ENCODE measurements at places on chromosomes 5 and 9.
A peak's percentile ranks its signal among the peaks of the same experiment; 100 is the strongest.

- DNase-seq, result no peak
These were observed 4.1 kb downstream of the HACD4 start for GRCh38 chr9:21027295-21027694.

DNA sequence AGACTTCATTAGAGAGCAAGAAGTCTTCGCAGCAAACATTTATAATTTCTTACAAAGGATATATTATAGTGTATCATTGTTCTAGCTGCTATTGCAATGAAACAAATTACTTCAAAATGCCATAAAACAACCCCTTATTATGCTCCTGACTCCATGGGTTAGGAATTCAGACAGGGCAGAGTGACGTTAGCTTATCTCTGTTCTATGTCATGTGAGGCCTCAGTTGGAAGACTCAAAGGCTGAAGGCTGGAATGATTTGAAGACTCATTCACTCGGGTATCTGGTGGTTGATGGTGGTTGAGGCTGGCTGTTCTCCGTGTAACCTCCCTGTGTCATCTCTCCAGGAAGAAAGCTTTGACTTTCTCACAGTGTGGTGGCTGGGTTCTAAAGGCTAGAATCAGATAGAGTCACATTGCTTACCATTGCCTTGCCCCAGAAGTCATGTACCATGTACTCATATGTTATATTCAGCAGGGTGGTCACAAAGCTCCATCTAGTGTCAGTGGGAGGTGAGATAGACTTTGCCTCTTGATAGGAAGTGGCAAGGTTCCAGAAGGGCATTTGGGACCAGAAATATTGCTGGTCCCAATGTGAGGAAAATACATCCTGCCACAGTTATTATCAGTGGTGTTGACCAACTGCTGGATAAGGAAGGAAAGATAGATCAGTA lies 226.9 kb downstream of the TMEM38B start:
- no peak for DNase-seq

- no peak for DNase-seq
These were observed 1495.2 kb upstream of the C9orf72 start for GRCh38 chr9:29068461-29068860.

DNA sequence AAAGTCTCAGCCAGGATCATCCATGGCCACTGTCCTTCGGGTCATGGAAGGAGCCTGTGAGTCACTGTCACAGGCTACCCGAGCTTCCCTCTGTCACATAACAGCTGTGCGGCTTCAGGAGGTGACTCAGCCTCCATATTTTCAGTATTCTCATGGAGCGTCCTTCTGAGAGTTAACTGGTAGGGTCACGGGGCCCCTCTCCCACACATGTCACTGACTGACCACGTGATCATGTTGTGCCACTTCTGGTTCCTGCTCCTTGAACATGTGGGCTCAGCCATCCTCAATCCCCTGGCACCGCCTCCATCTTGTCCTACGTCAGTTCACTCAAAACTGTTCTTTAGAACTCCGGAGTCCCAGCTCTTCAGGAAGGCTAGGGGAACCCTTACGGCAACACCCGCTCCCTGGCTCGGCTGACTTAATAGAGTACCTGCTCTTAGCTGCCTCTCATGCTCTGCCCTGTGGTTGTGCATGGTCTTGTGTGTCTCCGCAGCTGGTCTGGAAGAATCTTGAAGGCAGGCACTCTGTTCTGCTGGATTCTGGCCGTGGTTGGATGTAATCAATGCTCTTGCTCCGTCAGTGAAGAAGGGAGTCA lies 182.8 kb downstream of the ICE1 start:
- DNase-seq, result no peak

DNA sequence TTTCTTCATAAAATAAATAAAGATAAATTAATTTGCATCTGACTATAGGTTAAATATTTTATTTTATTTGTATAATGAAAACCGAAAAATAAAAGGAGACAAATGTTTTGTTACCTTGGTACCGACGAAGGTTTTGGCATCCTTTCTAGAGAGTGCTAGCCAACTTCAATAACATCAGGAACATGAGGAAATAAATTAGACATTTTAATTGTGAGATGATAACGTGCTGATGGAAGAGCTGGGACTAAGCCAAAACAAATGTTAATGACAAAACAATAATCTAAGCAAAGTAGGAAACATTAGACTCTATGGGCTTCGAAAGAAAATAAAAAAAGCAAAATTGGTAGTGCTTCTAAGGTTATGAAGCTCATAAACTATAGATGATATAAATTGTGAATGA lies 201.0 kb downstream of the IRX2 start:
- DNase-seq, result no peak

DNA sequence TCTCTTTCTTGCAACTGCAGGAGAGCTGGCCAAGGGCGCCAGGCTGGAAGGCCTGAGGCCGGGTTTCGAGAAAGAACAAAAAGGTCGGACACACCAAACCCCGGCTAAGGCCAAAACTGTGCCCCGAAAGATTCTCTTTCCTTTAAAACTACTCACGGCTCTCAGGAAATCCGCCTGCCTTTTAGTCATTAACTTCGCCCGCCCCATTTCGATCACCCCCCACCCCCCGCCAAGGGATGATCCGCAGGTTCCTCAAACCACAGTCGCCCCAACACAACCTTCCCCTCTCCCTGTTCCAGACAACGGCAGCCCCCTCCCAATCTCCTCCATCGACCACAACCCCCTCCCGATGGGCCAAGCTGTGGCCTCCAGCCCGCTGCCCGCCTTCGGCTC lies 536 bp downstream of the FEM1C start:
- DNase-seq, result peak; percentile 49

DNA sequence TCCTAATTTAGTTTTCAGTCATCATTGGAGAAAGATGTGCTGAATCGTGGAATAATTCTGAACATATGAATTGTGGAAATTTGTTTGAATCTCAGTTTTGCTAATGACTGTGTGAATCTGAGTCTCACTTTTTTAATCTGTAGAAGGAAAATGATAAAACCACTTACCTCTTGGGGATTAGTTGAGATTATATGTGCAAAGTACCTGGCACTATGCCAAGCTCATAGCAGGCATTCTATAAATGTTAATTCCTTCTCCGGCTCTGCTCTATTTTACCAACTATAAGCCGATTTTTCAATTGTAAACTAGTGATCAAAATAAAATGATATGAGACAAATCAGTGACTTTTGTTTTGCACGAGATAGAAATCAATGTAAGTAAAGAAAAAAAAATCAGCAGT lies 290.8 kb downstream of the TRPM3 start:
- no peak for DNase-seq

GRCh38 chr5:59164041-59164830 lies 581.4 kb downstream of the RAB3C start:
- DNase-seq, result no peak

GRCh38 chr9:101795147-101795546 lies 56.7 kb upstream of the GRIN3A start:
- DNase-seq, result no peak

DNA sequence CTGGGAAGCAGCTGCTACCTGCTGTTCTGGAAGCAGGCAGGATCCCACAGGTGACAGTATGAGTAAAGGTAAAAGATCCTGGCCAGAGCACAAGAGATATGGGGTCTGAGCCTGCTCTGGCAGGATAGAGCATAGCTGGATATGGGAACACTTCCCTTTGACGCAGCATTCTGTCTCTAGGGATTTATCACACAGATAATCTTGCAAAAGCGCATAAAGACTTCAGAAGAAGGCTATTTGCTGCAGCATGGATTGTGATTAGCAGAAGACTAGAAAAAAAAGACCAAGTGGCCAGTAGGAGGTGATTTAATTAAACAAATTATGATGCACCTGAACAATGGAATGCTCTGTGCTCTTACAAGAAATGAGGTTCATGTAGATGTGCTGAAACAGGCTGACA lies 52.4 kb upstream of the PWWP2A start:
- no peak for DNase-seq

DNA sequence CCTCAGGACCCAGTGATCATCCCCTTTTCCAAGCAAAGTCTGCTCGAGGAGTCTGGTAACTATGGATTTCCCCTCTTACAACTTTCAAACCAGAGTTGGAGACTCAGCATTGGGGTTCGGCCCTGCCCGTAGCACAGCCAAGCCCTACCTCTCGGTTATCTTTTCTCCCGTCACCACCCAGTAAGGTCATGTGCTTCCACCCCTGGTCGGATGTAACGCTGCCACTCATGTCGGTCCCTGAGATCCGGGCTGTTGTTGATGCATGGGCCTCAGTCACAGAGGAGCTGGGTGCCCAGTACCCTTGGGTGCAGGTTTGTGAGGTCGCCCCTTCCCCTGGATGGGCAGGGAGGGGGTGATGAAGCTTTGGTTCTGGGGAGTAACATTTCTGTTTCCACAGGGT lies 1.2 kb downstream of the GALT start:
- DNase-seq, result no peak

DNA sequence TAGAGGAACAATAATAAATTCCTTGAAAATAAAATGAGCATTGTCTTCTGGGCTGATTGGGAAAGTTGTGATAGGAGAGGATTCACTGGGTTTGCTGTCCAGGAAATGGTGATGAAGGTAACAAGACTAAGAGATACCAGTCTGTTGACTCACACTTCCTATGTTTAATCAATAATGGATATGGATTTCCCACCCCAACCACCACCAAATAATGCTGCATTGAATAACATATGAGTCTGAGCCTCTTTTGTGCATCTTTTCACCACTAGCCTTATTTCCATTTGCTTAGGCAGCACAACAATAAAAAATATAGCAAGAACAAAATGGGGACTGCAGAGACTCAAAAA lies 120.2 kb upstream of the NFIB start:
- no peak for DNase-seq

DNA sequence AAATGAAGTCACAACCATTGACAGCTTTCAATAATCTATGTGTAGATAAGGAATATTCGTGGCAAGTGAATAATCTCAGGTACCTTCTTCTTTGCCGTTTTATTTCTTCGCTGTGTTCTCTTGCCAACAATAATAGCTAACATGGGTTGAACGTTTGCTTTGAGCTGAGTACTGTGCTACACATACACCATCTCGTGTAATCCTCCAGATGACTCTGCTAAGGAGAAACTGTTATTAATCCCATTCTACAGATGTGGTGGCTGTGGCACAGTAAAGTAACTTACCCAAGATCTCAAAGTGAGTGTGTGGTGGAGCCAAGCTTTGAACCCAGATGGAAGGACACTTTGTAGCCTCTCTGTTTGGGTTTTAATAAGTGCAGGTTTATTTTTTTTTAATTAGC lies 179.7 kb downstream of the C9orf152 start:
- DNase-seq, result no peak

- DNase-seq, result no peak
These were observed 7.0 kb downstream of the FSTL4 start for GRCh38 chr5:133605323-133605722.

DNA sequence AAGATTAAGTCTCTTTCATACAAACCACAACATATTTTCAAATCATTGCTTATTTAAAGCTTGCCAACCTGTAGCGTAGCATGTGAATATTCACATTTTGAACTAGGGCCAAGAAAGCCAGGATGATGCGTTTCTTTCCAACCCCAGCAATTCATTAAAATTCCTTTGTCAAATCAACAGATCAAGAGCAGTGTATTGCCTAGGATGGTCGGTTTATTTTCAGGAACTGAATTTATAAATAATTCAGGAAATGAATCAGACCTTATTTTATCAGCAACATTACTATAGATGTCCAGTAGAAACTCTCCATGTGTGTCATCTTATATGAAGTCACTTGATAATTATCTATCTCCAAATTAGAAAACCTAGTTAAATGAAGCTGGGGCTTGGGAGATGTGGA lies 13.2 kb upstream of the AUH start:
- no peak for DNase-seq

- DNase-seq, result no peak
These were observed at the start of gene FAM221B for GRCh38 chr9:35828716-35829083. Gene FAM221B, minus strand, starts transcription at chr9:35828732. Its CDS starts 2,571 bp downstream, at chr9:35826161.

DNA sequence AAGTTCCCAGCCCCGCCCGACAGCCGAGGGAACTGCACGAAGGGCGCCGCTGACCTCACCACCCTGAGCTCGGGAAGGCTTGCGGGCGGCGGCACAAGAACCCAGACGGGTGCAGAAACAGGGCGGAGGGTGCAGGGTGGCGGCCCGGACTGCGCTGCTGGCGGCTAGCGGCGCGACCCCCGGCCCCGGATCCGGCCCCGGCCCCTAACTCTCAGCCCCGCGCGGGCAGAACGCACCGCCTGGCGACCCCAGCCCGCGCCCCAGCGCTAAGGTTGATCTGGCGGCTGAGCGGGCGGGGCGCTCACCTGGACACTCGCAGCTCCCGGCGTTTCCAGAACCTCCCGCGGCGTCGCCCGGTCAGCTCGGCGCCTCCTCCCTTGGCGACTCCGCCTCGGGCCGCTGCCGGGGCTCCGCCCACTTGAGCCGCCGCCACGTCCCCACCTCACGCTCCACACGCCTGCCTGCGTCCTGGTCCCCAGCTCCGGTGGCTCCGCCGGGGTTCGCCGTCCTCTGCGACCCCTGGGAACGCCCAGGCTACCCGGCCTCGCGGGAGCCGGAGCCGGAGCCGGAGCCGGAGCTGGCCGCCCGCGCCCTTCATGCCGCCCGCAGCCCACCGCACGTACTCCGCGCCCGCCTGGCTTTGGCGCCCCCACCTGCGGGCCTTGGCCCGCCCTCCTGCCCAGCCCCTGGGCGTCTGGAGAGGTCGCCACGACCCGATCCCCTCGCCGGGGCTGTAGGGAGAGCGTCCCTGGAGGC lies at the start of gene P4HA2:
TSS of gene P4HA2 (minus strand) at position 369 of the 756 bp plus-strand sequence. CDS start 9,227 bp downstream, outside the sequence.
- peak; percentile 90 for DNase-seq

DNA sequence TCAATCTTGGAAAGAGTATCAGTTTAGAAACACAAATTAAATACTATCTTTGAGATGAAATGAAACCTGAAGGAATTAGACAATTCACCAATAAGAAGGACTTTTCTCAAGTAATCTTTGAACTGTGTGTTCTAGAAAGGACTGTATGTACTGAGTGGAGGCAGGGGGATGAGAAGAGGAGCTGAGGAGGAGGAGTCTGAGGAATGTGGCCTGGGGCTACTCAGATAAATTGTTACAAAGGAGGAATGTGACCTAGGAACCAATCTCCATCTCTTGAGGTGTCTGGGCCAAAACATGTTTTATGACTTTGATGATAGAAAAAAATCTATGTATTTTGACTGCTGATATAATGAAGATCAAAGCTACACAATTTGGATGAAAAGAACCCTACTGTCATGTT lies 124.3 kb upstream of the ANKRD55 start:
- DNase-seq, result no peak

DNA sequence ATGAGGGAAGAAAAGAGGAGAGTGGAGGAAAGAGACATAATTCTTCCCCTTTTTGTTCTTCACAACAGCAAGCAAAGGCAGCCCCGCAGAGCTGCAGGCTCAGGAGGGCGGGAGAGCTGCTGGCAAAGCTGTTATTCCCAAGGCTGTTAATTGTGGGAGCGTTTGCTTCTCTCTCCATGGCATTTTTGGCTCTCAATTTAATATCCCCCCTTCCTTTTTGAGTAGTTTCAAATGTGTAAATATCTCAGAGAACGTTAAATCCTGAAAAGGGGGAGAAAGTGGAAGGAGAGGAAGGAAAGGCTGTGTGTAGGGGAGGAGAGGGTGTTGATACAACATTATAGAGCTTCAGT lies 165.7 kb downstream of the NSG2 start:
- no peak for DNase-seq

- DNase-seq, result no peak
These were observed 2.5 kb downstream of the KIAA1958 start for GRCh38 chr9:112489039-112489546.

- no peak for DNase-seq
These were observed 2.4 kb downstream of the POLR3G start for GRCh38 chr5:90477073-90477472.
